ENCODE measurements at places on chromosomes 7 and 10.

DNA sequence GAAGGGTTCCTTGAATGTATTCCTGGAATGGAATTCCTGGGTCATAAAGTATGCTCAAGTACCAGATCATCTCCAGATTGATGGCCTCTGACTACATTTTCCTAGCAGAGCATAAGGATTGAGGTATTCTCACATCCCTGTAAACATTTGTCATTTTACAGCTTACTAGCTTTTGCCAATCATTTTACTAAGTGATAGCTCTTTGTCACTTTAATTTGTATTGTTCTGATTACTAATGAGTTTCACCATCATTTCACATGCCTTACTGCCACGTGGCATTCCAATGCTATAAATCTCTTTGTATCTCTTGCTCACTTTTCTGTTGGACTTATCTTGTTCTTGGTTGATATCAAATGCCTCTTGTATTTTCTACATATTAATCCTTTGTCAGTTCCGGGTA lies 68.6 kb upstream of the CACNB2 start:
- no peak for DNase-seq

- no peak for DNase-seq
These were observed 12.8 kb downstream of the ZMIZ2 start for GRCh38 chr7:44761207-44762161.

- no peak for DNase-seq
These were observed 23.7 kb downstream of the NUP42 start for GRCh38 chr7:23205577-23205908.

DNA sequence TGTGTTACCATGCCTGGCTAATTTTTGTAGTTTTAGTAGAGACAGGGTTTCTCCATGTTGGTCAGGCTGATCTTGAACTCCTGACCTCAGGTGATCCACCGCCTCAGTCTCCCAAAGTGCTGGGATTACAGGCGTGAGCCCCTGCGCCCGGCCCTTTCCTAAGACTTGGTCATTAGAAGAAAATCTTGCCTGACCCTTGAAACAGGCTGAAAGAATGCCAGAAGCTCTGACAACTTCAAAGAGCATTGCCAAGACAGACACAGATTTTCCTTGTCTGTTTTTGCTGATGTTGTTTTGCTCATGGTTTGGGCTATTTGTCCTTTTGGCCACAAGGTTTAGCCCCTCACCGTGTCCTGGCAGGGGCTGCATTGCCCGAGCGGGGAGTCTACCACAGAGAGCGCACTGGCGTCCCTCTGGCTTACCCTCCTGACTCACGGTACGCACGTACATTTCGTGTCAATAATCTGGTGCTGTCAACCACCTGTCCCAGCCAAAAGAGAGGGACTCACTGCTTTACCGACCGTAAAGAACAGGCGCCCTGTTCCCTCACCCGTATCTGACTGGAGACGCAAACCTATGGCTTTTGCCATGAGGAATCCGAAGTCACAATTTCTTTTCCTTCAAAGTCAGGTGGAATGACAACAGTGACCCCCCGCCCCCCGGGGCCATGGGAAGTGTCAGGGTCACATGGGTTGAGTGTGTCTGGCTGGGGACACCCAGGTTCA lies 10.1 kb upstream of the INPP5A start:
- DNase-seq = no peak

DNA sequence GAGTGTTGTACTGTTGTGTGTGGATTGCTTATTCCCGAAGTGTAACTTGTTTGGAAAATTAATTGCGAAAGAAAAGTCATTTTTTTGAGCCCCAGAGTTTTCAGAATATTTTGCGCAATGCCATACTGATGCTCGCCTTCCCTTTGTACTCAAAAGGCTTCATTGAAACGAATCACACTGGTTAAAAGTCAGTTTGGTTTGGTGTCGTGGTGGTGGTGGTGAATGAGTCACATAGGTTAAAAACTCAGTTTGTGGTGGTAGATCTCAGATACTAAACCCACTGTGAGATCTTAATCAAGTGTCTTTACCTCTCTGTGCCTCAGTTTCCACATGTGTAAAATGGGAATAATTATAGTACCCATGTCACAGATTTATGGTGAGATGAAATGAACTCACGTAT lies 61.1 kb upstream of the IL6 start:
- DNase-seq = no peak

- no peak for DNase-seq
These were observed 306.3 kb downstream of the C7orf25 start for GRCh38 chr7:42605406-42606192.

GRCh38 chr10:5953676-5954075 lies 23.7 kb downstream of the IL15RA start:
- no peak for DNase-seq

GRCh38 chr10:109618748-109619147 lies 304.6 kb downstream of the XPNPEP1 start:
- no peak for DNase-seq

GRCh38 chr10:133375357-133376115 lies 2.4 kb upstream of the ECHS1 start:
- no peak for DNase-seq

GRCh38 chr7:50509459-50509858 lies 55.7 kb downstream of the DDC start:
- no peak for DNase-seq

GRCh38 chr10:126397640-126398382 lies 9.5 kb upstream of the ADAM12 start:
- no peak for DNase-seq

GRCh38 chr10:68559251-68559650 lies 886 bp upstream of the TET1 start:
- DNase-seq = no peak

GRCh38 chr10:7507887-7508726 lies 97.3 kb upstream of the SFMBT2 start:
- DNase-seq = no peak

- DNase-seq = peak; percentile 75
These were observed 65.6 kb upstream of the KDM7A start for GRCh38 chr7:140242057-140243031.

- no peak for DNase-seq
These were observed 68.8 kb downstream of the ARMH3 start for GRCh38 chr10:101987136-101987535.

DNA sequence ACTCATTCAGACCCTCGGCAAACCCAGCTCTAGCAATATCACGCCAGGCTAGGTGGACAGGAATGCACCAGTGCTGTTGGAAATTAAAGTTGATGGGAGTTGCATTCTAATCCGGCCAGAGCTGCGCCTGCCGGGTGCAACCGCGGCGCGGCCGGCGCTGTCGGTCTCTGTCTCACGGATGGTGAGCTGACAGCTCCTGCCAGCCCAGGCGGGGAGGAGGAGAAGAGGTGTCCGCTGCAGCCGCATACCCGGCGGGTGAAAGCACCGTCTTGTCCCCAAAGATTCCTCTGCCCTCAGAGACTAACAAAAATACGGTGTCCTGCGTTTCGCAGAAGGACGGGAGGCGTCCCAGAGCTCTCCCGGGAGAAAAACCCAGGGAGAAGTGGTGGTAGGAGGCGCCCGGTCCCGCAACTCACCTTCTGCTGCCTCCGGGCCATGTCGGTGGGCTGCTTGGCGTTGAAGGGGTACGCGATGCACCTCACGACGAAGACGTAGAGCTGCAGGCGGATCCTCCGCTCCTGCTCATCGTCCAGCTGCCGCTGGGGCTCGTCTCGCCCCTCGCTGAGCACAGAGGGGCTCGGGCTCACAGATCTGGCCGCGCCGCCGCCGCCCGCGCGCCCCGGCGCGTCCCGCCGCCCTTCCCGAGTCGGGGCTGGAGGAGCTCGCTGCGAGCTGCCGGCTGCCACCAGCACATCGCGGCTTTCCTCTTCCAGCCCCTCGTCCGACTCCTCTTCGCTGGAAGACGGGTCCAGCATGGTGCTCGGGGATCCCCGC lies 490 bp downstream of the CADPS2 start:
- DNase-seq = peak; percentile 12

DNA sequence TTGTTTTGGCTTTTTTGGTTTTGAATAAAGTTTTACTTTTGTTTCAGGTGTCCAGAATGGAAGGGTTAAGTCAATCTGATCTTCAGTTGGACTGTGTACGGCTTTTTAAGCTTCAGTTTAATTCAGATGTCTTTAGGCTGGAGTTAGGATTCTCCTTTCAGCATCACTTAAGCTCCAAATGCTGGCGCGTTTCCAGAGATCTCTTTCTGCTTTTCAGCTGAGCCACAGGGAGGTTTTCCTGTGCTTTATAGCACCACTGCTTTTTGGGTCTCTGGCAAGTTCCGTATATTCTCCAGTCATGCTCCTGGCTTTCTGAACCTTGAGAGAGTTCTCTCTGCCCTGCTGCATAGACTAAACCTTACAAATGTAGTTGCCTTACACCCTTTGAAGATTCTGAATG lies 60.0 kb downstream of the VTI1A start:
- no peak for DNase-seq

GRCh38 chr10:12042409-12042796 lies 206 bp downstream of the UPF2 start:
- no peak for DNase-seq

GRCh38 chr7:28266402-28266801 lies 85.8 kb upstream of the JAZF1 start:
- DNase-seq = no peak
